ENCODE measurements at places on chromosomes 3 and 15.

GRCh38 chr15:70835415-70835814, 18.5 kb downstream of the LARP6 start:
- no peak overlapping the region for H3K27ac ChIP-seq
- no peak overlapping the region for H3K4me3 ChIP-seq
- no peak for DNase-seq
- no peaks in the 10 kb centered on the region for H3K27me3 ChIP-seq

DNA sequence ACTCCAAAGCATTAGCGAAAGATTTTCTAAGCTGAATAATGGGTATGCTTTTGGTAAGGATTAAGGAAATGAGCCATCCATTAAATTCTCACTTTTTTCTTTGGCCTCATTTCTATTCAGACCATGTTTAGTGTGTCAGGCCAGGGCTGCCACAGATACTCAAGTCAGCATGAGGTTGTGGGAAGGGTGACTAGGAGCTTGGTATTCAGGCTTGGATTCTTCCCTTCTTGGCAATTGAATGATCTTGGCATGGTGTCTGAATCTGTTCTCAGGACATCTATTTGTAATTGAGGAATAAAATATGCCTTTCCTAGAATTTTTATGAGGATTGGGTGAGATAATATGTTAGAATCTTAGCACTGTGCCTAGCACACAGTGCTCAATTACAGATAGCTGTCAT, 11.2 kb downstream of the CCNB2 start:
- DNase-seq: no peak
- no peaks in the 10 kb centered on the region for H3K27me3 ChIP-seq
- H3K4me3 ChIP-seq: no peak overlapping the region
- no peaks in the 10 kb centered on the region for H3K4me1 ChIP-seq
- H3K36me3 ChIP-seq: peaks cover 97% of the 10 kb centered on the region

- H3K27ac ChIP-seq: no peak overlapping the region
- DNase-seq: no peak
- no peaks in the 10 kb centered on the region for H3K27me3 ChIP-seq
These were observed 48.8 kb upstream of the PTX3 start for GRCh38 chr3:157387708-157388435.

DNA sequence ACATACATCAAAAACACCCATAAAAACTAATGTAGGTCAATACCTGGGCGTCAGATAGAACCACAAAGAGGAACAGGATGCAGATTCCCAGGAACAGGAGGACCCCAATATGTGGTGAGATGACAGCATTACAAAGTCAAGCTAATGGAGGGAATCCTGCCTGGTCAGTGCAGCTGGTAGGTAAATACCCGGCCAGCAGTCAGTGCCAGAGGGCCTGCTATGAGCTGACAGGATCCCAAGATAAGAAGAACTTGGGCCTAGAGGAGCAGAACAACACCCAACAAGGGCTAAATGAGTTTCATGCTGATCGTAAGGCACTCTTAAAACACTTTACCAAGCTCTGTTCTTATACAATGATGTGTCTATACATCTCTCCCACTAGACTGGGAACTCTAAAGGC, 61.2 kb upstream of the KCNMB2 start:
- no peaks in the 10 kb centered on the region for H3K27me3 ChIP-seq
- no peaks in the 10 kb centered on the region for H3K36me3 ChIP-seq
- H3K4me1 ChIP-seq: no peaks in the 10 kb centered on the region
- H3K27ac ChIP-seq: no peak overlapping the region
- no peak for DNase-seq

GRCh38 chr3:126058666-126059065, 25.3 kb downstream of the SLC41A3 start:
- no peak overlapping the region for H3K4me3 ChIP-seq
- DNase-seq: no peak
- H3K27ac ChIP-seq: no peak overlapping the region
- no peaks in the 10 kb centered on the region for H3K36me3 ChIP-seq
- H3K4me1 ChIP-seq: peaks cover 11% of the 10 kb centered on the region

GRCh38 chr15:70757627-70758026, 5.7 kb downstream of the UACA start:
- no peak for DNase-seq
- H3K4me3 ChIP-seq: no peak overlapping the region
- H3K36me3 ChIP-seq: peaks cover 7% of the 10 kb centered on the region
- no peak overlapping the region for H3K27ac ChIP-seq

GRCh38 chr3:115512565-115513415, 110.5 kb upstream of the GAP43 start:
- no peaks in the 10 kb centered on the region for H3K36me3 ChIP-seq
- H3K4me1 ChIP-seq: no peaks in the 10 kb centered on the region
- H3K4me3 ChIP-seq: peak overlapping the region; percentile 25
- 0 out of 2 replicates have a peak, but pooled peaks cover 3% of the 10 kb centered on the region for H3K27me3 ChIP-seq
- DNase-seq: peak; percentile 11
- no peak overlapping the region for H3K27ac ChIP-seq

- H3K4me3 ChIP-seq: no peak overlapping the region
- peaks cover 15% of the 10 kb centered on the region for H3K4me1 ChIP-seq
- no peak overlapping the region for H3K27ac ChIP-seq
- no peak for DNase-seq
These were observed 7.9 kb downstream of the MESP2 start for GRCh38 chr15:89783861-89784685.

- no peak for DNase-seq
- no peaks in the 10 kb centered on the region for H3K4me1 ChIP-seq
- no peak overlapping the region for H3K4me3 ChIP-seq
- no peak overlapping the region for H3K27ac ChIP-seq
- no peaks in the 10 kb centered on the region for H3K27me3 ChIP-seq
These were observed 918 bp downstream of the PRSS50 start for GRCh38 chr3:46716461-46717441.
